ENCODE measurements at places on chromosomes 16 and 17.

GRCh38 chr17:2049333-2050299, 5.3 kb upstream of the HIC1 start:
- DNase-seq: peak; percentile 83

DNA sequence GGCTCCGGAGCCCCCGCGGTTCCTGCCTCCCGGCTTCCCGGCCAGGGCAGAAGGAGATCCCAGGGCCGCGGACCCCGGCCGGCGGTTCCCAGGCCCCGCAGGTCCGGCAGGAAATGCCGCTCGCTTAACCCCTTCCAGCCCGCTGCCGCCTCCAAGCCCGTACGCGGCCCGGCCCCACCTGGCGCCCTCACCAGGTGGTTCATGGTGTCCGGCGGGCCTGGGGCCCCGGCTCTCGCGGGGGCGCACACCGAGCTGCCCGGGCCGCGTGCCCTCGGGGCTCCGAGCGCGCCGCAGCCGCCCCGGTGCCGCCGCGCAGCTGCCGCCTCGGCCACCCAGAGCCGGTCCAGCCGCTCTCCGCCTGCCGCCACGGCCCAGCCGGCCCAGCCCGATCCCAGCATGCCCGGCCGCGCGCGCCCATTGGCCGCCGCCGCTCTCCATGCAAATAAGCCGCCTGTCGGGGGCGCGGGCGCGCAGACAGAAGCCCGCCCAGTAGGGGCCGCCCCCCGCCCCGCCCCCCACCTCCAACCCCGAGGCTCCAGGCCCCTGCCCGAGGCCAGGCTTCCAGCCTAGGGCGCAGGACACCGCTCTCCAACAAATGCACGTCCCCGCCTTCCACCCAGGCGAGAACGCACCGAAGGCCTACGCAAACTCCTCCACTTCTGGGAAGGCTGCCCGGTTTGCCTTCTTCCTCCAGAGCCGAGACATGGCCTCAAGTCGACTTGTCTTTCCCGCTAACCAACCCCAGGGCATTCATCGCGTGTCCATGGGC, at the start of gene BCAR1:
BCAR1 (minus strand) TSS at position 345 of the 769 bp plus-strand sequence; CDS start at position 203, 142 bp downstream.
- DNase-seq: no peak

DNA sequence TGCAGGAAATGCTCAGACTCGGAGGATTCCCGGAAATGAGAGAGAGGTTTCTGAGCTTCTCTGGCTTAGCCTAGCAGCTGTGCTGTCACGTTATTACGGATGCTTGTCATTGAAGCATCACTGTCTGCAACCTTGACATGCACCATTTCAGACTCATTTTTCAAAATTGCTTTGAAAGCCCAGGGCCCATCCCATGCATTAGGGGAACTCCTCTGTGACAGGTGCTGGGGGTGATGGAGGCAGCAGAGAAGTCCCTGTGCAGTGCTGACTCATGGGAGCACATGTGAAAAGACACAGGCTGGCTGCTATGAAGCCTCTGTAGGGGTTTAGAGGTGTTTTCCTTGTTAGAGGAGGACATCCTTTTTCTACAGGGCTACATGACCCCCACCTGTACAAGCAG, 214.0 kb upstream of the MPHOSPH6 start:
- no peak for DNase-seq

GRCh38 chr17:18194804-18195203, 11.2 kb downstream of the ALKBH5 start:
- no peak for DNase-seq

DNA sequence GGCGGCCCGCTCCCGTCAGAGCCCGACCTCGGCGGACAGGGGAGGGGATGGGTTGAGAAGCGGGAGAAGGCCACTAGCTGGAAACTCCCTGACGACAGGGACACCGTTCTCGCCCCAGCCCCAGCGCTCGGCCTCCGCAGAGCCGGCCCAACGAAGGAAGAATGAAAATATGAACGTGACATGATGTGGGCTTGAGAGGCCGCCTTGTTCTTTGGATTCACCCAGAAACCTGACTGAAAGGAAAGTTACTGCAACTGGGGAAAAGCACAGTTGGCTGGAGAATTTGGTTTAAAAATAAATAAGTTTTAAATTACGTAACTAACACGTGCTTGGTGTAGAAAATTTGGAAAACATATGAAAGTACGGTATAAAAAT, 21.1 kb downstream of the NPTX1 start:
- DNase-seq: no peak

DNA sequence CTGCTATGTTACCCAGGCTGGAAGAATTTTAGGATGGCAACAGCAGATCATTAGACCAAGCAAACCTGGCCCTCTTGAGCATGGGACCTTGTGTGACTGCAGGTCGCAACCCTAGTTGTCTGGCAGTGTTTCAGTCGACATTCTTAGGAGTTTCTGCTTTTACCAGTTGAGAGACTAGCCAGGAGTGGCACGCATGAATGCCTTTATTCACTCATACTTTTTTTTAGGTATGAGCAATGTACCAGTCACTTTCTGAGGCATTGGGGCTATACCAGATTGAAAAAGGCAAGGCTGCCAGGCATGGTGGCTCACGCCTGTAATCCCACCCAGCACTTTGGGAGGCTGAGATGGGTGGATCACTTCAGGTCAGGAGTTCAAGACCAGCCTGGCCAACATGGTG, 28.2 kb upstream of the HAS3 start:
- no peak for DNase-seq

DNA sequence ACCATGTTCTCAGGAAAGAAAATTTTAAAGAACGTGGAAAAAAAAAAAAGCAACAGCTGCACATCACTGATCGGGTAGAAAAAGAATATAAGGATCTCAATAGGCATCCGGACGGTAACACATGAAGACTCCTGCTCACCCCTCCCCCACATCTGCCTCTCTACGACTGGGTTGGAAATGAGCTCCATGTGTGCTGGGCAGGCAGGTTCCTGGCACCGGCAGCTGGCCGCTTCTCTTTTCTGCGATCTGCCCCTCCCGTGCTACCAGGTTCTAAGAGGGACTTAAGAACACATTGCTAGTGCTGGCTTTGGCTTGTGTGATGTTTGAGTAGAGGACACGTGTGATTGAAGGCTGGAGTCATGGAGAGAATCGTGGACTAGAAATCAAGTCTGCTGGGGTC, 115.5 kb downstream of the AATF start:
- DNase-seq: no peak

DNA sequence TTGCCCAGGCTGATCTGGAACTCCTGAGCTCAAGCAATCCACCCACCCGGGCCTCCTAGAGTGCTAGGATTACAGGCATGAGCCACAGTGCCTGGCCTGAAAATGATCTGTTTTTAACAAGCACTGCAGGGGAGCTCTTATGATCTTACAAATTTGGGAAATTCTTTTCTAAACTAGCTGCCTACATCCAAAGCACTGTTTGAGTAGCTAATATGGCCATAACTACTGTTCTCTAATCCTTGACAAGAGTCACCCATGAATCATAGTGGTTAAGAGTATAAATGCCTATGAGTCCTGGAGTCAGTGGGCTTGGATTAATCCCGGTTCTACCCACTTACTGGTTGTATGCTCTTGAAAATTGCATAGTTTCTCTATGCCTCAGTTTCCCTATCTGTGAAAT, 1.4 kb upstream of the CPPED1 start:
- DNase-seq: no peak

GRCh38 chr17:13199425-13199824, 181.6 kb upstream of the ELAC2 start:
- DNase-seq: no peak

GRCh38 chr17:47698749-47699535, 5.0 kb downstream of the TBKBP1 start:
- DNase-seq: peak; percentile 80

All from activated T-cell treated with anti-CD3 and anti-CD28 coated beads for 24 hours (primary cell).